ENCODE measurements at places on chromosomes 5 and 9. TPM values are rescaled to one million over a fixed set of nuclear protein-coding genes. Genes with fewer than 3 reads are reported as not detected.

PCDHB2 gene
- 2.0 TPM for total RNA-seq

SPAG8 gene
- 1.3 TPM for total RNA-seq

MVB12B gene
- total RNA-seq, result 3.8 TPM

CYSRT1 gene
- 0.55 TPM for total RNA-seq

GPR151 gene
- total RNA-seq, result not detected
